ENCODE measurements at places on chromosomes 3 and 15.
A peak's percentile ranks its signal among the peaks of the same experiment; 100 is the strongest.

DNA sequence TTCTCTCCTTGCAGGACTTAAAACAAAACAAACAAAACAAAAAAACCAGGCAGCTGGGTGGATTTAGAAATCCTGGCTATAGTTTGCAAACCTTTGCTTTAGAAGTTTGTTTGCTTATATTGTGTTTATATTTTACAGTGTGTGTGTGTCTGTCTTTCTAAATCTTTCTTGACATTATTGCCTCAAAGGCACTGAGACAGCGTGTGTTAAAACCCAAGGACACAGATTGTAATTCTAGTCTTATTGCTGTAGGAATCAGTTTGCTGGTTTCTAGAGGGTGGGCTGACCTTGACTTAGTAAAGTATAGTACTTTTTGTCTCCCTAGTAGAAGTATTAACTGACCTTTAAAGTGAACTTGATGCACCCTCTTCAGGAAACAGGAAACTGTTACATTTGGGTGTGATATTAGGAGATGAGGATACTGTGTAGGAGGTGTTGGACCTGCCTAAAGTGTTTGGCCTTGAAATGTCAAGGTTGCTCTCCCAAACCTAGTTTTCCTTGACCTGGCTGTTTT, 71.0 kb downstream of the TCF12 start:
- no peak overlapping the region for H3K4me3 ChIP-seq
- H3K36me3 ChIP-seq = no peaks in the 10 kb centered on the region
- H3K4me1 ChIP-seq = peaks cover 3% of the 10 kb centered on the region
- H3K27ac ChIP-seq = no peak overlapping the region
- no peaks in the 10 kb centered on the region for H3K27me3 ChIP-seq

DNA sequence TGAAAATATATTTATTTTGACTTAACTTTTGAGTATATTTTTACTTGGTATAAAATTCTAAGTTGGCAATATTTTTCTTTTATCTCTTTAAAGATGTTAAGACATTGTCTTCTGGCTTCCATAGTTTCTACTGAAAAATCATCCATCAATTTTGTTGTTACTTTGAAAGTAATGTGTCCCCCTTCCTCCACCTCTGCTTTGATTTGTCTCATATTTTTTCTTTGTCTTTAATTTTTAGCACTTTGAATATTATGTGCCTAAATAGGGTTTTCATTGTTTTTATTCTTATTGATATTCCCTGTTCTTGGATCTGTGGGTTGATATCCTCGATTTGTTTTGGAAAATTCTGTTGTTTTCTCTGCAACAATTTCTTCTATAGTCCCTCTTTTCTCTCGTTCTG, 157.4 kb downstream of the CD47 start:
- no peaks in the 10 kb centered on the region for H3K4me1 ChIP-seq
- H3K36me3 ChIP-seq = no peaks in the 10 kb centered on the region
- no peaks in the 10 kb centered on the region for H3K27me3 ChIP-seq
- no peak overlapping the region for H3K4me3 ChIP-seq
- H3K27ac ChIP-seq = no peak overlapping the region

- DNase-seq = no peak
- H3K27me3 ChIP-seq = no peaks in the 10 kb centered on the region
- no peaks in the 10 kb centered on the region for H3K4me1 ChIP-seq
- H3K27ac ChIP-seq = no peak overlapping the region
- no peaks in the 10 kb centered on the region for H3K36me3 ChIP-seq
- no peak overlapping the region for H3K4me3 ChIP-seq
These were observed 38.3 kb upstream of the ATOSA start for GRCh38 chr15:52717481-52717880.

DNA sequence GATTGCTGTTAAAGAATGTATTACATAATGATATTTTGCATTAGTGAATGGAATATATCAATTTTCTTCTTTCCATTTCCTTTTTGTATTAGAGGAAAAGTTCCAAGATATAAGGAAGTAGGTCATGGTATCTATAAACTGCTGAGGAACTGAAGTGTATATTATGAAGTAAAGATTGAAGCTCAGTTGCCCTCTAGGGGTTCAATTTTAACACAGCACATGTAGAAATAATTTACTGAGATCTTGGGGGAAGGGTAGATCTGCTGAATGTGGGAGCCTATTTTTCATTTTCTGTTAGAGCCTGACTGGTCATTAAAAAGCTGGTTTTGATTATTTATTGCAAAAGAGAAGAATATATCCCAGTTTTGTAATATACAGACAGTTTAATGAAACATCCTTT, 45.2 kb downstream of the CMC1 start:
- no peaks in the 10 kb centered on the region for H3K36me3 ChIP-seq
- H3K27me3 ChIP-seq = no peaks in the 10 kb centered on the region
- H3K4me3 ChIP-seq = no peak overlapping the region
- no peak overlapping the region for H3K27ac ChIP-seq
- peak; percentile 29 for DNase-seq

- peak; percentile 65 for DNase-seq
- peak within 1 kb of the TSS; percentile 77 for H3K4me3 ChIP-seq
- no peaks in the 10 kb centered on the region for H3K36me3 ChIP-seq
- peaks cover 16% of the 10 kb centered on the region for H3K4me1 ChIP-seq
These were observed at the start of gene PTPN9 for GRCh38 chr15:75578948-75579920. PTPN9 (minus strand) TSS chr15:75579315; CDS start chr15:75578776, 539 bp downstream.

DNA sequence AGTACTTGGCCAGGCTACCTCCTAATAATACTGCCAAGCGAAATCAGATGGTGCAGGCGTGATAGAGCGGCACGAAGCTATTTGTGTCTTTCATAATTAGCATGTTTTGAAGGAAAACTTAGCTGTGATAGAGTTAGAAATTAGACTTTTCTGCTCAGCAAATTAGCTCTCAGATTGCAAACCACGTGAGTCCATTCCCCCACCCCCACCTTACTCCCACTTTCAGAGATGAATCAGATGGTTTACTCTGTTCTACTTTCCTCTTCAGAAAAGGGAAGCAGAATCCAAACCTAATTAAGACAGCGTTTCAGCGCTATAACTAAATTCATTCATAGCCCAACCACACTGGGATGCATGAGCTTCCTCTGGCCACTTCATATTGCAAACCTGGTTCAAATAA, 214.6 kb downstream of the SLCO3A1 start:
- no peak for DNase-seq
- H3K4me1 ChIP-seq = peaks cover 5% of the 10 kb centered on the region
- H3K36me3 ChIP-seq = no peaks in the 10 kb centered on the region

GRCh38 chr3:128281056-128281455, 127.8 kb downstream of the EEFSEC start:
- no peak overlapping the region for H3K4me3 ChIP-seq
- H3K36me3 ChIP-seq = no peaks in the 10 kb centered on the region
- no peak overlapping the region for H3K27ac ChIP-seq
- no peak for DNase-seq
- H3K4me1 ChIP-seq = no peaks in the 10 kb centered on the region

DNA sequence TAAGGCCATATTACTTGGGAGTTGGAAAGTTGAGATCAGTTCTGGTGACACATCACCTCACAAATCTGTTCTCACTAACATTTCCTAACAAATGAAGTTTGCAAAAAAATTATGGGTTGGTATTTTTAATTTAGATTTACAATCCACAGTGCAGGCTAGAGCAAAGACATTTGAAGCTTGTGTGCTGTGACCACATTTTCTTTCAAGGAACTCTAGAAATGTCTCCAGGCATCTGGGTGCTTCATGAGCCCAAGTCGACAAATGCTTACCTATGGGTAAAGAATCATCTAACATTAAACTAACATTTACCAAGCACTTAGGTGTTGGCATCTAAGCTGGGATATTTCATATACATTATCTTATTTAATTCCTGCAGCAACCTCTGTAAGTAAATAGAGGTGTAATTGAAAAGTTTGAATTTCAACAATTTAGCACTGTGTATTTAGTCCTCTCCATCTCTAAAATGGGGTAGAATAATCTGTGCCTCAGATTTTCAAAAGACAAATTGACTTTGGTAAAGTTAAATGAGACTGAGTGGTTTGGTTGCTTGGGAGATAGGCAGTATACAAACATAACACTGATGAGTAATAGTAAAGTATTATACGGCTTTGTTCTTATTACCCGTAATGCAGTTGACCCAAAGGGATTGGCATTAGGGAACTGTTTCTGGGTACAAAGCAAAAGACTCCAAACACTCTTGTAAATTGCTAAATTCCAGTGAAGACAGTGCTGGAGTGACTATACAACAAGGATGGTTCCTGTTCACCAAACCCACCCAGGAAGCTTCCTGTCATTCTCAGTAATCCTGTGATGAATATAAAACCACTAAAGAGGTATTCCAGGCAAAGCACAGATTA, 162.5 kb downstream of the TPRG1 start:
- H3K36me3 ChIP-seq = no peaks in the 10 kb centered on the region
- H3K4me3 ChIP-seq = no peak overlapping the region
- no peak overlapping the region for H3K27ac ChIP-seq
- no peaks in the 10 kb centered on the region for H3K27me3 ChIP-seq
- no peak for DNase-seq

DNA sequence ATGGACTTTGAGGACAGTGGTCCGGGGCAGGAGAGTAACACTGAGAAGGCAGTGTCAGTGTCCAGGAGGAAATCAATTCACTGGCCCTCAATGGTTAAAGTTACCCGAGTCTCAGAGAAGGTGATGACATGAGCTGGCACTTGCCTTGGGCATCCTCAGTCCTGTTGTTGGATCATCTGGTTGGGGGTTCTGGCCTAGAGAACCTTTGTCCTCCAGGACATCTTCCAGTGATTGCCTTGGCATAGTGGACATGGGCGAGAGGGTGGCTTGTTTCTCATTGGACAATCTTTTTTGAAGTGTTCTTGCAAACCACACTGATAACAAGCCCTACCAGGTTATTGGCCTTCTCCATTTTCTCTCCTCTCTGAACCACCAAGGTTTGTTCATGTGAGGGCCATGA, 83.4 kb upstream of the TERB2 start:
- H3K27ac ChIP-seq = no peak overlapping the region
- no peak overlapping the region for H3K4me3 ChIP-seq
- H3K4me1 ChIP-seq = no peaks in the 10 kb centered on the region
- no peaks in the 10 kb centered on the region for H3K36me3 ChIP-seq

DNA sequence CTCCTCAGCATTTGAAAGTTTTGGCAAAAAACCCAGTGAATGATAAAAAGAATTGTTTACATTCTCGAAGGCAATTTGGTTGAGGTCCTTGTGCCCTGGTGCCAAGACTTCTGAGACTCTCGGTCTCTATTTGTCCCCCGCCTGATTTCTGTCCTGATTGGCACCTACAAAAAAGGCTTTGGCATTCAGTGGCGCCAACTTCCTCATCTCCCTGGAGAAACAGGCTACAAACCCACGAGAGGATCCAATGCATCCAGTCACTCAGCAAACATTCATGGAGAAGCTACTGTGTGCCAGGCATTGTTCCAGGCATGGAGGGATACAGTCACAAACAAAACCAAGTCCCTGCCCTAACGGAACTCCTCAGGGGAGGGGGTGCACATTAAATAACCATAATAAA, 42.7 kb downstream of the HES1 start:
- H3K27ac ChIP-seq = no peak overlapping the region
- H3K4me1 ChIP-seq = no peaks in the 10 kb centered on the region
- H3K36me3 ChIP-seq = no peaks in the 10 kb centered on the region
- no peak overlapping the region for H3K4me3 ChIP-seq

DNA sequence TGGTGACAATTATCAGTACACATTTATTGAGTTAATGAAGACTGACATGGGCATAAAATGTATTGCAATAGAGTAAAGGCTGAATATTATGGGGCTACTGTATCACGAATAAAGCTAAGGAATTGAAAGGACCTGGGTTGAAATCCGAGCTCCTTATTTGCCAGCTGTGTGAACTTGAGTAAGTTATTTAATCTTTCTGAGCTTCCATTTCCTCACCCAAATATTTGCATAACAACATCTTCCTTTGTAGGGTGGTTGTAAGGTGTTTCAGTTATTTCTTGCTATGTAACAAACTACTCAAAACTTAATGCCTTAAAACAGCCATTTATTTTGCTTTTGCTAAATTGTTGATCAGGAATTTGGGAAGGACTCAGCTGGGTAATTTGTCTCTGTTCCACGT, 111.1 kb upstream of the TSC22D2 start:
- H3K4me3 ChIP-seq = no peak overlapping the region
- H3K36me3 ChIP-seq = no peaks in the 10 kb centered on the region
- no peaks in the 10 kb centered on the region for H3K27me3 ChIP-seq
- no peak overlapping the region for H3K27ac ChIP-seq
- H3K4me1 ChIP-seq = no peaks in the 10 kb centered on the region

GRCh38 chr3:108406661-108407206, 103.7 kb downstream of the MYH15 start:
- no peak overlapping the region for H3K27ac ChIP-seq
- no peaks in the 10 kb centered on the region for H3K36me3 ChIP-seq
- H3K4me1 ChIP-seq = no peaks in the 10 kb centered on the region
- peak; percentile 46 for DNase-seq
- no peaks in the 10 kb centered on the region for H3K27me3 ChIP-seq

DNA sequence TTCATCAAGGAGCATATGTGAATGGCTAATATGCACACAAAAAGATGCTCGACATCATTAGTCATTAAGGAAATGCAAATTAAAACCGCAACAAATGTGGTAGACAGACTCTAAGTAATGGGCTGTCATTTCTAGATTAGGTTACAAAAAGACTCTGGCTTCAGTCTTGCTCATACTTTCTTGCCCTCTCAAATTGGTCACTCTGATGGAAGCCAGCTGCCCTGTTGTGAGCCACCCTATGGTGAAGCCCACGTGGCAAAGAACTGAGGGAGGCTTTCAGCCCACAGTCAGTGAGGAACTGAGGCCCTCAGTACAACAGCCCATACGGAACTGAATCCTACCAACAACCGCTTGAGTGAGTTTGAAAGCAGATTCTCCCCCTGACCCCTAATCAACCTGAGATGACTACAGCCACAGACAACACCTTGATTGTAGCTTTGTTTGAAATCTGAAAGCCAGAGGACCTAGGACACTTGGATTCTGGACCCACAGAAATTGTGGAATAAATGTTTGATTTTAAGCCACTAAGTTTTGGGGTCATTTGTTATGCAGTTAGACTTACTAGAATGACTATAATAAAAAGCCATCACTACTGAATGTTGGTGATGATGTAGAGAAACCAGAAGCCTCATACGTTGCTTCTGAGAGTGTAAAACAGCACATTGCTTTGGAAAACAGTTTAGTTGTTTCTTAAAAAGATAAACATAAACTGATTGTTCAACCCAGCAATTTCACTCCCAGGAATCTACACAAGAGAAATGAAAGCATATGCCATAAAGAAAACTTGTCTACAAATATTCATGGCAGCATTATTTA, 45.7 kb downstream of the EHHADH start:
- DNase-seq = no peak
- H3K27me3 ChIP-seq = no peaks in the 10 kb centered on the region
- H3K36me3 ChIP-seq = no peaks in the 10 kb centered on the region
- H3K27ac ChIP-seq = no peak overlapping the region
- no peak overlapping the region for H3K4me3 ChIP-seq
